Mesothelial cell of epicardium (in vitro differentiated cells): ENCODE measurements at places on chromosomes 3 and 15.

DNA sequence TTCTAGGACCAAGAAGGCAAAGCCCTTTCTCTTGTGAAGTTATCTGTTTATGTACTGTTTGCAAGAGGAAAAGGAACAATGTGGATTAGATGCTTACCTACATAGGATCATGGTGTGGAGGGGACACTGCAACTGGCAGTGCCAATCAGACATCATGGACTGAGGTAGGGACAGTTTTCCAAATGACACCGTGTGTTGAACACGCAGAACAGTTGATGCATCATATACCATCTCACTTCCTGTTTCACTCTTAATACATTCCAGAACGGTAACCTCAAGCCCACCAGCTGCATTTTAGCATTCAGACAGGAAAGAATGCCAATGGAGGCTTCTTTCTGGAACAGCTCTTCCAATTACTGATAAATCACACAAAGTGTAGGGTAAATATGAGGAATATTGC lies 397.7 kb upstream of the LMCD1 start:
- no peaks in the 10 kb centered on the region for H3K36me3 ChIP-seq
- no peaks in the 10 kb centered on the region for H3K4me1 ChIP-seq
- no peak overlapping the region for H3K4me3 ChIP-seq
- DNase-seq, result no peak
- no peaks in the 10 kb centered on the region for H3K27me3 ChIP-seq

DNA sequence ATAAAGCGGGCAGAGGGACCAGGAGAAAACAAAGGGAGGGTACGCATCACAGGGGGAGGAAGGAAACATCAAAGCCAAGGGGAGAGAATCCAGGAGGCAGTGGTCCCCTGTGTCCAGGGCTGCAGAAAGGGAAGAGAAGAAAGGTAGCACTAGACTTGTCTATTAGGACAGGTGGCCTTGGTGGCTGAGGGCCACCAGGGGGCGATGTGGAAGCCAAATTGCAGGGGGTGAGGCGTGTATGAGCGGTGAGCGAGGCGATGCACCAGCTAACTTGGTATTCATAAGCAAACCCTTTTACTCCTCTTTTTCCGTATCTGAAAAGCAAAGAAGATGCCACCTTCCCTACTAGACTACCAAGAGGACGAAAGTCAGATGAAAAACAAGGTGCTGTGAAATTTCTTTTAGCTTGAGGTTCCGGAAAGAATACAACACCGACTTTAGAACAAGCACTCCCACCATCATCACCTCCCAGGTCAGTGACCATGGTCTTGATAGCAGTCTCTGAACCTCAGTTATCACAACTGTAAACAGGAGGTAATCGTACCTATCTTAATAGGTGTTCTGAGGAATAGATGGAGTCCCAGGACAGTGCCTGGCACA lies 654.4 kb upstream of the ADAMTS9 start:
- peaks cover 13% of the 10 kb centered on the region for H3K27me3 ChIP-seq
- H3K4me1 ChIP-seq, result no peaks in the 10 kb centered on the region
- no peak overlapping the region for H3K27ac ChIP-seq
- H3K36me3 ChIP-seq, result no peaks in the 10 kb centered on the region
- H3K4me3 ChIP-seq, result no peak overlapping the region

DNA sequence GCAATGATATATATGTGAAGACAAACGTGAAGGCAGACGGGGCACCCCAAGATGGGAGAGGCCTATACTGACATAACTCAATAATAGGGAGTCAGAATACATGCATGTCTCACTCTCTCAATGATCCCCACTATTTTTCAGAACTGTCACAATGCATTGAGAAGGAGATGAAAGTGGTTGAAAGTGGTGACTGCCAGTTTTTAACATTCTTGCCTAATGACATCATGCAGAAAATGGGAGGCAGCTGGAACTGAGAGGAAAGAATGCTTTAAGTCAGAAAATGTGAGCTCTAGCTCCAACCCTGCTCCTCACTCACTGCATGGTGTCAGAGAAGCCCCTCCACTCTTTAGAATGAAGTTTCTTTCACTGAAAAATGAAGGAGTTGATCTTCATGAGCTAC lies 55.3 kb upstream of the P2RY1 start:
- H3K4me3 ChIP-seq, result no peak overlapping the region
- no peak for DNase-seq
- H3K4me1 ChIP-seq, result peaks cover 11% of the 10 kb centered on the region
- no peaks in the 10 kb centered on the region for H3K36me3 ChIP-seq
- no peaks in the 10 kb centered on the region for H3K27me3 ChIP-seq
- peak overlapping the region; percentile 77 for H3K27ac ChIP-seq

GRCh38 chr15:22786868-22787698 lies 639 bp downstream of the NIPA1 start:
- H3K4me3 ChIP-seq, result peak overlapping the region; percentile 74
- DNase-seq, result peak; percentile 46
- H3K27ac ChIP-seq, result peak overlapping the region; percentile 66
- peaks cover 5% of the 10 kb centered on the region for H3K36me3 ChIP-seq
- peaks cover 7% of the 10 kb centered on the region for H3K27me3 ChIP-seq

DNA sequence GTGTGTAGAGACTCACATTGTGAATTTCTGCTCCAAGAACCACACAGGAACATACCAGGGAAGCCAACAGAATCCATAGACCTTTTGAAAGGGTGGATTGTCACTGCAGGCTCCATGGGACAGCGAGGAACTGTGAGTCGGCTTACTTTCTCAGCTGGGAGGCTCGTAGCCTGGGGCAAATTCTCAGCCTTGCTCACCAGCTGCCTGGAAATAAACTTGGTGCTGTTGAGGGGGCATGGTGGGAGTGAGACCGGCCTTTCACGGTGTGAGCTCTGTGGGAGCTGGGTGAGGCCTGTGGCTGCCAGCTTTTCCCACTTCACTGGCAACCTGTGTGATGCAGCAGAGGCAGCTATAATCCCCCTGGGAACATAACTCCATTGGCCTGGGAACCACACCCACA lies 146.6 kb upstream of the P2RY1 start:
- H3K4me3 ChIP-seq, result no peak overlapping the region
- no peak for DNase-seq
- H3K27ac ChIP-seq, result no peak overlapping the region
- H3K4me1 ChIP-seq, result no peaks in the 10 kb centered on the region
- peaks cover 2% of the 10 kb centered on the region for H3K36me3 ChIP-seq
- H3K27me3 ChIP-seq, result no peaks in the 10 kb centered on the region

GRCh38 chr3:39750712-39751111 lies 58.7 kb upstream of the MYRIP start:
- peaks cover 2% of the 10 kb centered on the region for H3K27me3 ChIP-seq
- H3K4me3 ChIP-seq, result no peak overlapping the region
- no peaks in the 10 kb centered on the region for H3K4me1 ChIP-seq
- no peak overlapping the region for H3K27ac ChIP-seq
- DNase-seq, result no peak

- no peaks in the 10 kb centered on the region for H3K36me3 ChIP-seq
- no peak overlapping the region for H3K4me3 ChIP-seq
- H3K27me3 ChIP-seq, result no peaks in the 10 kb centered on the region
- no peak overlapping the region for H3K27ac ChIP-seq
- DNase-seq, result no peak
Observed at GRCh38 chr3:109803274-109803673, 465.9 kb upstream of the DPPA4 start.
